ENCODE measurements at places on chromosomes 3 and 15.

DNA sequence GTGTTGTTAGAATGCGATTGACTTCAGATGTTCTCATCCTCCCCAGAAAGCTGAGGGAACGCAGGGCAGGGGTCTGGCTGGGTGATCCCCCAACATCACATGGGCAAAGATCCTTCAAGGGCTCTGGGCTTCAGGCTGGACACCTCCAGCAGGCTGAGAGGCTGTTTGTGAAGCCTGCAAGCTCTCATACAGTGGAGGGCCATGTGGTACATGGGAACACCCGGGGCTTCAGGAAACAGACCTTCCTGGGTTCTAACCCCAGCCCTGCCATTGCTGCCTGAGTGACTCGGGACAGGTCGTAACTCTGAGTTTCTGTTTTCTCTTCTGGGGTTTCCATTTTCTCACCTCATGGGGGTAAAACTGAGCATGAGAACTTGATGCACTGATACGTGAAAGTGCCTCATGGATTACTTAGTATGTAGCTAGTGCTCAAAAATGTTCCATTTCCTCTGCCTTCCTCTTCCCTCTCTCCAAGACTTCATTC is 81.2 kb downstream of the TLE3 start:
- no peak for DNase-seq

GRCh38 chr15:61943992-61944391 is 116.3 kb downstream of the VPS13C start:
- DNase-seq: no peak

- DNase-seq: no peak
Measured at GRCh38 chr15:40943764-40944365, 9.4 kb upstream of the CHAC1 start.

- DNase-seq: no peak
Measured at GRCh38 chr15:60961541-60962485, 267.3 kb downstream of the RORA start.

GRCh38 chr15:29873264-29873663 is 51.0 kb upstream of the TJP1 start:
- no peak for DNase-seq

GRCh38 chr3:88291486-88291885 is 141.7 kb downstream of the C3orf38 start:
- DNase-seq: no peak

DNA sequence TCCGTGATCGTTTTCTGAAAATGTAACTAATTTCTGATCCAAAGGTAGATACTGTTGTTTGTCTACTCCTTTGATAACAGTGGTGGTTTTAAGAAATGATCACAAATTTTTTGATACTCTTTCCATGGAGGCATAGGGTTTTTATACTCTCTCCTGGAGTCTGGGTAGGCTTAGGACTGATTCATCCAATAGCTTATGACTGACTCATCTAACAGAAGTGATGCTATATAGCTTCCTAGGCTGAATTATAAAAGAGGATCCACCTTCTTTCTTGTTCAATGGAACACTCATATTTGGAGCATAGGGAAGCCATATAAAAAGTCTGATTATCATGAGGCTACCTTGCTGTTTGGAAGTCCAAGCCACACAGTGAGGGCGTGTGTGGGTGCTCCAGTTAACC is 84.3 kb downstream of the CHST2 start:
- no peak for DNase-seq

GRCh38 chr3:196144383-196145105 is 62.7 kb upstream of the TFRC start:
- no peak for DNase-seq

DNA sequence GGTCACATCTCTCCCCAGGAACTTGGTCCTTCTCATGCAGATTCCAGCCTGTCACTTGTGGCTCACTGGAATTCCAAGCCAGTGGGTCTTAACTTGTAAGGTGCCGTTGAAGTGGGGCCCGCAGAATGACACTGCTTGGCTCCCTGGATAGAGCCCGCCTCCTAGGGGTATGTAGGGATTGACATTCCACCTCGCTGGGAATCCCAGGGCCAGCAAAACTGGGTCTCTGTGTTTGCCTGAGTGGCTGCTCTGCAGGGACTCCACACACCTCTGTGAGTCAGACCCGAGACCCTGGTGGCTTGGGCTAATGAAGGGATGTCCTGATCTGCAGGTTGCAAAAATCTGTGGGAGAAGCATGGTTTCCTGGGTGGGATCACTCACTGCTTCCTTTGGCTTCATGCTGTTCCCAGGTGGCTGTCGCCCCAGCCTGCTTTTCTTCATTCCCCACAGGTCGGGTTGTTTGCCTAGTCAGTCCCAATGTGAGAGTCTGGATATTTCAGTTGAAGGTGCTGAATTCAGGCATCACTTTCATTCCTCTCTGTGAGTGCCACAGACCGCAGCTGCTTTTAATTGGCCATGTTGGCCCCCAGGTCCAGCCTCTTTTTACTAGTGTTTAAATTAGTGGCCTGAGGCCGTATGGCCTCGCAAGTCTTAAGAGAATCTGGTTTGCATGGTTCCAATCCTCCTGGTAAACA is 156.0 kb upstream of the TRIM42 start:
- DNase-seq: no peak

DNA sequence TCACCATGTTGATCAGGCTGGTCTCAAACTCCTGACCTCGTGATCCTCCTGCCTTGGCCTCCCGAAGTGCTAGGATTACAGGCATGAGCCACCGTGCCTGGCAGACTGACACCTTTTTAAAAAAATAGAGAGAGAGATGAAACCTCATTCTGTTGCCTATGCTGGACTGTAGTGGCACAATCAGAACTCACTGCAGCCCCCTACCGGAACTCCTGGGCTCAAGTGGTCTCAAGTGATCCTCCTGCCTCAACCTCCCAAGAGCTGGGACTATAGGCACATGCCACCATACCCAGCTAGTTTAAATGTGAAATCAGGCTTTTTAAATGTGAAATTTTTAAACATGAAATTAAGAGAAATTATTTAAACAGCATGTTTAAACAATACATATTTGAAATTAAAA is 265.2 kb upstream of the UBE2E1 start:
- DNase-seq: no peak

DNA sequence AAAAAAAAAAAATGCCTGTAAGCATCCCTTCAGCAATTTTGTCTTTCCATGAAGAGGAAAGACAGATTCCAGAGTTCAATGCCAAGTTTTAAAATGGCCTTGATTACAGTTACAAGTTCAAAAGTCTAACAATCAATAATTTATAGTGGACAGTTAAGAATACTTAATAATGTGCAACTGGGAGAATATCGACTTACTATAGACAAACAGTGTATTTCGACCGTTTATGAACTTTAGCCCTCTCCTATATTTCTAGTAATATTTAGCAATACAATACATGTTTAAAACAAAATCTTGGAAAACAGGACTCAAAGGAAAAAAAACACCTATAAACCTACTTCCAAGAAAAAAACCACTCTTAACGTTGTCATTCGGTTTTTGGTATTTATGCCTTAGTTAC is 1.5 kb downstream of the PBRM1 start:
- no peak for DNase-seq

DNA sequence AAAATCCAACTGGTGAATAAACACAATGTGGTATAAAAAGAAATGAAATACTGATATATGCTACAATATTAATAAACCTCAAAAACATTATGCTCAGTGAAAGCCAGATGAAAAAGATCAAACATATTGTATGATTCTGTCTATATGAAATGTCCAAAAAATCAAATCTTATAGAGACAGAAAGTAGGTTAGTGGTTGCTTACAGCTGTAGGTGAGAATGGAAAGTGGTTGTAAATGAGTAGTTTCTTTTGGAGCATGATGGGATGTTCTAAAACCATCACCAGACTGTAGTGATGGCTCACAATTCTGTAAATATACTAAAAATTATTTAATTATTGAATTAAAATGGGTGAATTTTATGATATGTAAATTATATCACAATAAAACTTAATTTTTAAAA is 58.4 kb downstream of the SENP7 start:
- DNase-seq: no peak

DNA sequence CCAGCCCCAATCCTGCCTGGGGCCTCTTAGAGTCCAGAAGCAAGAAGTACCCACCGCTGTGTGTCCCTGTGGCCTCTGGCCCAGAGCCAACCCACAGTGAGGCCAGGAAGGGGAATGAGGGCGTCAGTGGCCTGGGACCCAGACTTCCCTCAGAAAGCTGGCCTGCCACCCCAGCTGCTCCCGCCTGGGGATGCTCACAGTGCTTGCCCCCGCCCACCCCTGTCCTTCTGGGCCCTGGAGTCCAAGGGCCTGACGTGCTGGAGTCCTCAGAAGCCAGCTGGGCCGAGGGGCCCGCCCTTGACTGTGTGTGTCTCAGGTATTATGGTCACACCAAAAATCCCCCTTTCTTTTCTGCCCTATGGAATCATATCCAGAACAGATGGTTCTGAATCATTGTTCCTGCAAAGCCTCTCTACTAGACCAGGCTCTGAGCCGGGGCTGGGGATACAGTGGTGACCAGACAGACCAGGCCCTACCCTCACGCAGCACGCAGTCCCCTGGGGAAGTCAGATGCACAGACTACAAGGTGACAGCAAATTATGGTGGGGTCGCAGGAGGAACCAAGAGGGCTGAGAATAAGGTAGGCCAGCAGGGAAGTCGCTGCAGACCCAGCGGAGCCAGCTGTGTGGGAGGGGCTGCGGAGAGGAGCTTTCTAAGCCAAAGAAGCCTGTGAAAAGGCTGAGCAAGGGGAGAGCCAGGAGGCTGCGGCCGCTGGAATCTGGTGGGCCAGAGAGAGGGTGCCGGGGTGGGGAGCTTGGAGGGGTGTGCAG is 99.1 kb downstream of the VGLL4 start:
- no peak for DNase-seq

GRCh38 chr15:50144341-50145120 is 25.5 kb upstream of the ATP8B4 start:
- DNase-seq: no peak

DNA sequence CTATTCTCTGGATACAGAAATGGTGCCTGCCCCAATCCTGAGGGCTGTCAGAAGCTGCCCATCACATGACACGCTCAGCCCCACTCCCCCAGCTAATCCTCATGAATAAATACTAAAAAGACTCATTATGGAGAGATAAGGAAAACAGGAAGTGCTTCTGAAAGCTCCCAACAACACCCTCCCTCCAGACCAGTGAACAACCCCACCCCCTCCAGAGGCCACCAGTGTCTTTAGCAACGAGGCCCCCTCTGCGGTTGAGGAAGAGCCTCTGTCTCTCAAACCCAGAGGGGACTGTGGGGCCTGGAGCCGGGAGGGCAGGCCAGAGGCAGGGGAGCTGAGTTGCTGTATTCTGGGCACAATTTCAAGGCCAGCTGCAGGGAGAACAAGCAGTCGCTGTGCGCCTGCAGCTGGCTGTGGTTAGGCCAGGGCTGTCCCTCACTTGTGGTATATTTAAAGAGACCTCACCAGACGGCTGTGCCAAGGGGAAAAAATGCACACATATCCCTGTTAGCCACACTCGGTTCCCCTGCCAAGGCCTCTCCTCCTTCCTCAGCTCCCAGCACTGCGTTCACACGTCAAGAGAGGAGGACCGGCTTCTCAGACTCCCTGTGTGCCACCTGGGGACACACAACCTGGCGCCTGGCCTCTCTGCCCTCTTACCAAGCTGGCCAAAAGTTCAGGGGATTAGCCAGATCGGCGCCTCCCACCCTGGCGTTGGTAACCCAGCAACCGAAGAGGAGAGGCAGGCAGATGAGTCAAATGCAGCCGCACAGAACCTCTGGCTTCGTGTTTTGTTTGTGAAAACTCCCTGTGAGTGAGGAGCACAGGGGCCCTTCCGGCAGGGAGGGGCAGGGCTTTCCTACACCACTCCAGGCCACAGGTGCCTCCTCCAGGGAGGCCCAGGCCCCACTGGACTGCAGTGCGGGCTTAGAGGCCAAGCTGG is 101.2 kb upstream of the ETV5 start:
- DNase-seq: no peak

DNA sequence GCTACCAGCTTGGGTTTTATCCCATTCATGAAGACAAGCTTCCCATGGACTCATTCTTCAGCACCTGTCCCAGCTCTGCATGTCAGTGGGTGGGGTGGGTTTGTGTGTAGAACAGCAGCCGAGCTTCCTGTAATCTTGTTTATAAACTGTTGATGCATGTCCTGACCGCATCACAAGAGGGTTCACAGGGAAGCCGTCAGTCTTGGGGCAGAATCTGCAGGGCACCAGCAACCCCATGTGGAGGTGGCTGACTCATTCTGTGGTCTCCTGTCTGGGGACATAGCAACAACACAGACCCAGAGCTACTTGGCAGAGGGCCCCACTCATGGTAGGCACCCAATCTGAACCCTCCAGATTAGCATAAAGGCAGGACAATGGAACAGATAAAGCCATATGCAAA is 35.6 kb downstream of the DAPK2 start:
- no peak for DNase-seq

- DNase-seq: peak; percentile 56
Measured at GRCh38 chr15:71743861-71744382, 66.4 kb upstream of the NR2E3 start.
